AG10803 (cell line): ENCODE measurements at places on chromosomes 6 and 20.
A peak's percentile ranks its signal among the peaks of the same experiment; 100 is the strongest.

GRCh38 chr20:41392871-41393704, 26.5 kb upstream of the EMILIN3 start:
- DNase-seq, result no peak

GRCh38 chr6:106517706-106518105, 111.6 kb downstream of the RTN4IP1 start:
- no peak for DNase-seq

DNA sequence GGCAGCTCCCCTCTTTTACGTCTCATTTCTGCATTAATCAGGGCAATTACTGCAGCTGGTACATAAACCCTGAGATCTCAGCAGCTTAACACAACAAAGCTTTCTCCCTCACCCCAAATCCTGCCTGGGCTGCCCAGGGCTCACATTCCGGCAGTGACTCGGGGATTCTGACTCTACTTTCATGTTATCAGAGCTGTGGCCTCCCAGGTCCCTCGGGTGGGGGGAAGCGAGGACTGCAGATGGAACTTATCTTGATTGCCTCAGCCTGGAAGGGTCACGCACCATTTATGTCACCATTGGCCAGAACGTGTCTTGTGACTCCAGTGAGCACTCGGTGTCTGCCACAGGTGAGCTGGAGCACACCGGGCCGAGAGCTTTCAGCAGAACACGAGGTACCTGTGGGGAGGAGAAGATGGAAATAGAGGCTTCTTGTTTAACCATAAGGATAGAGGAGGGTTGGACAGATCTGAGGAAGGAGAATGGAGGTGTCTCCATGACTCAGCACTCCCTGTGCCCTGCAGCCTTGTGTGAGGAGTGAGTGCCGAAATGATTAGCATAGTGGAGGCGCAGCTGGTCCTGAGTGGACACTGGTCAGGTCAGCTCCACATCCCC, 88.5 kb upstream of the EXOC2 start:
- DNase-seq, result no peak

DNA sequence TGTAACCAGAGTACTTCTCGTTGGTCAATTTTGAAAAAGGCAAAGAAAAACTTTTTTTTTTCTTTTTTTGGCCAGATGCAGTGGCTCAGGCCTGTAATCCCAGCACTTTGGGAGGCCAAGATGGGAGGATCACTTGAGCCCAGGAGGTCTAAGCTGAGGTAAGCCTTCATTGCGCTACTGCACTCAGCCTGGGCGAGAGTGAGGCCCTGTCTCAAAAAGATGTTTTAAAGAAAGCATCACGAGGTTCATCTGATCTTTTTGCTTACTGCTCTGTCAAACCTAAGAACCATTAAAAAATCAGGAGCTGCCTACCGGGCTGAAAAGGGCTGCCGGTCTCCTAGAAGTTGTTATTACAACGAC, 607 bp downstream of the LYRM2 start:
- DNase-seq, result no peak

GRCh38 chr6:42984924-42985475, 630 bp downstream of the PPP2R5D start:
- DNase-seq, result no peak

GRCh38 chr6:21074484-21074883, 519.1 kb upstream of the SOX4 start:
- no peak for DNase-seq

GRCh38 chr6:157096105-157096504, 227.2 kb downstream of the TMEM242 start:
- DNase-seq, result no peak

GRCh38 chr20:20477444-20478041, 109.6 kb downstream of the INSM1 start:
- DNase-seq, result no peak

- no peak for DNase-seq
Measured at GRCh38 chr20:49585585-49586245, 17.8 kb upstream of the PTGIS start.

DNA sequence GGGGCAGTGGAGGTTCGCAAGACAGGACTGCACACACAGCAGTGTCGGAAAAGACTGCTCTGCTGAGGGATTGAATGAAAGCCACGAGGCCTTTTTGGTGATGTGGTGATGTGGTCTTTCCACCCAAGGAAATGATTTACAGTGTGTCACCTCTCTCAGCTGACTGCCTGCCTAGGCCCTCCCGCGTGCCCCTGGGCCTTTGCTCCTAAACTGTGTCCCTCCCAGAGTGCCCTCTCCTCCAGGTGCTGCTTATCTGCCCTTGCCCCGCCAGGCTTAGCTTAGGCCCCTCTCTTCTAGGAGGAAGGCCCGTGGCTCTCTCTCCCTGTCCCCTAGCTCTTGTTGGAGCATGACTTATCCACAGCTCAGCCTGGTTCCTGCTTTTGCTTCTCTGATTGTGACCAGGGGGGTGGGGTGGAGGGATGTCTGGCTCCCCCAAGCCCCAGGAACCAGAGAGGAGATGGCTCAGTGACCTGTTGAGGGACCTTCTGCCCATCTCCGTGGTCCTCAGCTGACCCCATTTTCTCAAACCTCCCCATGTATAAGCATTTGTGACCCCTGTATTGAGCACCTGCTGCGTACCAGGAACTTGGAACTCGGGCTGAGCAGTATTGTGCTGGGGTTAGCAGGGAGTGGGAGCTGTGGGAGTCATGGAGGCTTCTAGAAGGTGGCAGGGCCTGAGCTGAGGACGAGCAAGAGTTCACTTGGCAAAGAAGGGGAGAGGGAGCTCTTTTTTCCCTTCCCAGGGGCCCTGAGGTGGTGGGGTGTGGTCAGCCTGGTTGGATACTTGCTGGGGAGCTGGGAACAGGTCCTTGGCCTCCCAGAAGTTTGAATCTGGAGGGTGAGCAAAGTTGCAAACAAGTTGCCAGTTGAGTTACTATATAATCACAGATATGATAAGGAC, 2.2 kb downstream of the SRC start:
- DNase-seq, result no peak

DNA sequence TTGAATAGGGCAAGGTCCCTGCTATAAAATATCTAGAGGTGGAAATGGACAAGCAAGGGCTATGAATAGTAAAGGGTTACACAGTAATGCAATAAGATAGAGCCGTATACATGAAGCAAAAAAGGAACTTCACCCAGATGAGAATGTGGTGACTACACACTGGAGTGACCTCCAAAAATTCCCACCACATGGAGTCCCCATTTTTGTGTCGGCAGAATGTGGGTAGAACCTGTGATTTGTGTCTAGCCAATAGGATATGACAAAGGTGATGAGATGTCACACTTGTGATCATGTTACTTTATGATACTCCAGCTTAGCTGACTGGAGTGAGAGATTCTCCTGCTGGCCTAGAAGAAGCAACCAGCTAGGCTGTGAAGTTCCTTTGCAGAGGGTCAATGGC, 96.8 kb downstream of the SYNE1 start:
- no peak for DNase-seq

GRCh38 chr6:111686249-111686931, 80.7 kb upstream of the TRAF3IP2 start:
- DNase-seq, result no peak

DNA sequence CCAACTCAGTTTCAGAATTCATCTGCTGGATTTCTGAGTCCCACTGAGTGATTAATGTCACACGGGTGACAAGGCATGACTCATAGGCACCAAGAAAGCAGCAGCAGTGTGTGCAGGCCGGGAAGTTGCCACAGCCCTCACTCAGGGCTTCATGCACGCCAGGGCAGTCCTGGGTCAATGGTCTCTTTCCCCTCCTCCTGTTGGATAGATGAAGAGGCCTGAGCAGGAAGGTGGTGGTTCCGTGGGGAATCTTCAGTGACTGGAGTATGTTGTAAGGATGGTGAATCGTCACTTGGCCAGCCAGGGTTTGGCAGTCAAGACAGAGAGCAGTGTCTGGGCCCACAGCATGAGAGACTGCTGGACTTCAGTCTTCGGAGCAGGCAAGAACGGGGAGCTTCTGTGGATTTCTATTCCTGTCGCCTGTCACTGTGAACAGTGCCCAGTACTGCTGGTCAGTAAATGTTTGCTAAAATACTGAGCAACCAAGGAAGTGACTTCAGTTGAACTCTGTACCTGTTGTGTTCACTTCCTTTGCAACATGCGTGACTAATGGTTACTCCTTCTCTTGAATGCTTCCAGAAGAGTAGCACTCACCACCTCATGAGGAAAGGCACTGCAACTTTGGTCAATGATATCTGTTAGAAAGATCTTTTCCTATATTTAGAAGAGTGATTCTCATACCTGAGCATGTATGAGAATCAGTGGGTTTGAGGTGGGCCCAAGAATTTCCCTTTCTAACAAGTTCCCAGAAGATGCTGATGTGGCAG, 62.0 kb upstream of the CD93 start:
- DNase-seq, result peak; percentile 88

GRCh38 chr6:37748118-37748517, 50.4 kb upstream of the MDGA1 start:
- no peak for DNase-seq
